GM20000 (cell line): ENCODE measurements at places on chromosomes 7 and 10.

DNA sequence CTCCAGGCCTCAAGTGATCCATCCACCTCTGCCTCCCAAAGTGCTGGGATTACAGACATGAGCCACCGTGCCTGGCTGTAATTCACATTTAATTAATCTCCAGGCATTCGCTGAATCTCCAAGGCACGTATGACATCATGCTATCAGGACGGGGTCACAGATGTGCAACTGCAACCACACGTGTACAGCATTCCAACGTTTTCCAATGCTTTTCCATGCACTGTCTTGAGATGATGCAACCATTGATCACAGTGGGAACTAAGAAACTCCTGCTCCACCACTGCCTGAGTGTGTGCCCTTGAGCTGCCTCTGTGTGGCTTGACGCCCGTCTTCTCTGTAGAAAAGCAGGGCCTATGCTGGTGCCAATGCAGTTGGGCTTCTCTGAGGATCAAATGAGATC, 119.8 kb upstream of the LYZL2 start:
- no peak for DNase-seq

- DNase-seq, result no peak
These were observed 17.5 kb downstream of the DPY19L1 start for GRCh38 chr7:35019801-35020200.

DNA sequence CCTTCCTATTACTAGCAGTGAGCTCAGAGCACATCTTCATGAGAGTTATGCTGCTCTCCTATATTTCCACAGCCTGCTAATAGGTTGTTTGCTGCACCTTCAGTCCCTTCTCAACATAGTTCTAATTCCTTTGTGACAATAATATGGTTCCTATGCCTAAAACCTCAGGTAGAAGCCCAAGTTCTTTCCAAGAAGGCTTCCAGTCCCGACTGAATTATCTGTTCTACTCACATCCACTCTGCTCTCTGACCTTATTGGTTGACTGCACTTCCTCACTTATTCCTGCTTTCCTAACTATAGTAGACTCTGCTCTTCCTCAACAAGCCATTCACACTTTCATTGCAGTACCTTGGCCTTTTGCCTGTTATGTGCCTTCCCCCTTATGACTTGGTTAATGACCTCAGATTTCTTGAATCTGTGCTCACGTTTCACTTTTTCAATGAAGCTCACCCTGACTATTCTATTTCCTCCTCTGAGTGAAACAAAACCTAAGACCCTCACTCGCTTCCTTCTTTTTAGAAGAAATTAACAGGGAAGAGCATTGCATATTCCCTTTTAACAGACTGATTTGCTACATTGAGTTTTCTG, 132.7 kb downstream of the MDFIC start:
- no peak for DNase-seq

- no peak for DNase-seq
These were observed 21.5 kb downstream of the ASB13 start for GRCh38 chr10:5644930-5645329.

- no peak for DNase-seq
These were observed 858.5 kb downstream of the KCNMA1 start for GRCh38 chr10:76778914-76779795.
